ENCODE measurements at places on chromosomes 7 and 10.

DNA sequence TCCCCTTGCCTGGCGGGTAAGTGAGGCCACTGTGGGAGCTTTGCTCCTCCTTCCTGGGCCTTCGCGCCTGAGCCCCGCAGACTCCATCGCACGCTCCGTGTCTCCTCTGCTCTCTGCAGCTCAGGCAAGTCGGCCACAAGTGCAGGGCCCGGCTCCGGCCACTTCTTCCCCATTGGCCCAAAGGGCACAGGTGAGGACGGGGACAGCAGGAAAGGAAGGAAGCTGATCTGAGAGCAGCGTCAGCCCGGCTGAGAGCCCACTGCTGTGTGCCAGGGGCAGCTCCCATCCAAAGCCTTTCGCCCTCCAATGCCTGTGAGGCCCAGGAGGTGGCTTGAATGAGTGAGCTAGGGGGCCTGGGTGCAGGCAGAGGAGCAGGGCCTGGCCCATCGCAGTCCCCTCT lies 33.7 kb upstream of the RHEB start:
- no peak for DNase-seq

DNA sequence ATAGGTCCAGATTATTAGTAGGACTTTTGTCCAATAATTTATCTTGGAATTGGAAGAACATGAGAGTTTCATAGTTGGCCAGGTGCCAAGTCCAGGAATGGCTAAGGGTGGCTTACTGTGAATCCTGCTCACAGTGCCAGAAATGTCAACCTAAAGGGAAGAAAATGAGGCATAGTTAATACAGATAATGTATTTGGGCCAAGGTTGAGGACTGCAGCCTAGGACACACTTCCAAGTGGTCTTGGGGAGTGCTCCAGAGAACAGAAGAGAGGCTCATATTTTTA lies 78.2 kb downstream of the MAPK8 start:
- no peak for DNase-seq

- no peak for DNase-seq
These were observed 173.1 kb downstream of the INHBA start for GRCh38 chr7:41529831-41530230.

DNA sequence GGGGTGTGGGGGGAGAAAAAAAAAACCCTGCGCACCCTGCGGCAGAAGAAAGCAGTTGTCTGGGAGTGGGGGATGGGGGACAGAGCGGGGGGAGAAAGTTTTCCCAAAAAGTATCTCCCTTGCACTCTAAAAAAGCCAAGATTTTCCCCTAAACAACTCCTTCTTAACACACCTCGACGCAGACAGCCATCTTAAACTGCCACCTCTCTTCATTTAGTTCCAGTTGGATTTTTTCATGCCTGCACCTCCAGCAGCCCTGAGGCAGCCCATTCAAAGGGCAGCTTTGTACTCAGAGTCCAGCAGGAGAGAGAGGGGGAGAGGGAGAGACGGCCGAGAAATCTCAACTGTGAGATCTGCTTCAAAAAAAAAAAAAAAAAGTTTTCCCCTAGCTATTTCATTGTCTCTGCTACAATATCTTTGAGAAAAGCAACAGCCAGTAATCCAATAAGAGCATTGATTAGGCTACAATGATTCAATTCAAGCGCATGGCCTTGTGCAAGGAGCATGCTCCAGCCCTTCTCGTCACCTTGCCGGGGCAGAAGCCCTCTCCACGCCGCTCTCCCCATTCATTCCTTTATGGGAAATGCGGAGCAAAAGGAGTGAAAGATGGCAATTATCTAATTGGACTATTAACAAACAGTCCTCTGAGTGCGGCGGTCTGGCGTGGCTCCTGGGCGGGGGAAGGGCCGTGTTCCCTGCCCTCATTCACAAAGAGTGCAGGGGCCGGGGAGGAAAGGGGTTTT lies 939 bp upstream of the VAX1 start:
- no peak for DNase-seq

- DNase-seq = no peak
These were observed 194.1 kb downstream of the CACNB2 start for GRCh38 chr10:18334116-18334867.

DNA sequence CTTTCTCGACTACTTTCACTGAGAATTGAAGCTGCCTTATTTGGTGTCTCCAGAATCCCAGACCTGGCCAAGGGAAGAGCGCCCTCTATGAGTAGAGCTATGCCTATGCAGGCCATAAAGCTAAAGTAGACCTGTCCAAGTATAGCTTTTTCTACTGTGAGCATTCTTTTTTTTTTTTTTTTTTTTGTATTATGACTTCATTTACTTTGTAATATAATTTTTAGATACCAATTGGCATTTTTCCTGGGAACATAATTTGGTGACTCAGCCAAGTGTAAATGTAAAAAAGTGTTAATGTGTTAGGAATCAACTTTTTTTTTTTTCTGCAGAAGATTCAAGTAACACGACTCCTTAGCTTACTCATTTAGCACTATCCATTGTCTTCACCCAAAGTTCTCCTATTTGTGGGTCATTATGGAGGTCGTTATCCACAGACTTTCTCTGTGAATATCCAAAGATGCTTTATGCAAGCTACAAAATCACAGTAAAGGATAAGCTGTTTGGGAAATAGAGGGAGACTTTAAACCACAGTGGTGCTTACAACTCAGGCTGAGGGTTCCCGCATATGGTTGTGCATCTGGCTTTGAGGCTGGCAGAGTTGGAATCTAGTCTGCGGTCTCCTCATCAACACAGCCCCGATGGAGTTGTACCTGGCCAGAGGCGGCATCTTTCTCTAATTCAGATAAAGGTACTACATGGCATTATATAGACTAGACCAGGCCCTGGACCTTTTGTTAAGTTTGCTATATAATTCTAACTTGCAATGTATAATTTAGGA lies 1040.2 kb upstream of the SORCS1 start:
- DNase-seq = no peak
